Chondrocyte (in vitro differentiated cells): ENCODE measurements at places on chromosomes 7 and 10. TPM values are rescaled to one million over a fixed set of nuclear protein-coding genes. Genes with fewer than 3 reads are reported as not detected.

- no peak overlapping the region for H3K4me3 ChIP-seq
- H3K4me1 ChIP-seq = no peaks in the 10 kb centered on the region
- no peaks in the 10 kb centered on the region for H3K36me3 ChIP-seq
Observed at GRCh38 chr7:22801912-22802311, 20.7 kb downstream of the TOMM7 start.

- H3K36me3 ChIP-seq = peaks cover 2% of the 10 kb centered on the region
- DNase-seq = no peak
- H3K4me3 ChIP-seq = no peak overlapping the region
Observed at GRCh38 chr7:46424934-46425333, 503.9 kb upstream of the IGFBP3 start.

DNA sequence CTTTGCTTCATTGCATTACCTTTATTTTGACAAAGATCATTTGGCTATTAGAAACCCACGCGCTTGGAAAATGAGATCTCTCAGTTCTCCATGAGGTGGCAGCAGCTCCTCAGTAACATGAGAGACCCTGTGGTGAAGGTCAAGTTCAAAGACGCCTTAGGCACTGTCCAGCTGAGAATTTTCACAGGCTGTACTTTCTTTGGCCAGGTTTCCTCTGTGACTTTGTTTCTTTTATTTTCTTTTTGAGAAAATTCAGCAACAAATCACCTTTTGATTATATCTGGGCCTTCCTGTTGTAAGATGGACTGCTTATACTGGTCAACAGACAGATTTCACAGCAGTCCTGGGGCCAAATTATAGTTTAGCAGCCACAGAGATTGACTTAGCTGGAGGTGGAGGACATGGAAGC lies 54.5 kb downstream of the RAB18 start:
- no peak for DNase-seq
- H3K27me3 ChIP-seq = no peaks in the 10 kb centered on the region
- H3K27ac ChIP-seq = no peak overlapping the region
- peaks cover 8% of the 10 kb centered on the region for H3K4me1 ChIP-seq
- H3K36me3 ChIP-seq = no peaks in the 10 kb centered on the region

DNA sequence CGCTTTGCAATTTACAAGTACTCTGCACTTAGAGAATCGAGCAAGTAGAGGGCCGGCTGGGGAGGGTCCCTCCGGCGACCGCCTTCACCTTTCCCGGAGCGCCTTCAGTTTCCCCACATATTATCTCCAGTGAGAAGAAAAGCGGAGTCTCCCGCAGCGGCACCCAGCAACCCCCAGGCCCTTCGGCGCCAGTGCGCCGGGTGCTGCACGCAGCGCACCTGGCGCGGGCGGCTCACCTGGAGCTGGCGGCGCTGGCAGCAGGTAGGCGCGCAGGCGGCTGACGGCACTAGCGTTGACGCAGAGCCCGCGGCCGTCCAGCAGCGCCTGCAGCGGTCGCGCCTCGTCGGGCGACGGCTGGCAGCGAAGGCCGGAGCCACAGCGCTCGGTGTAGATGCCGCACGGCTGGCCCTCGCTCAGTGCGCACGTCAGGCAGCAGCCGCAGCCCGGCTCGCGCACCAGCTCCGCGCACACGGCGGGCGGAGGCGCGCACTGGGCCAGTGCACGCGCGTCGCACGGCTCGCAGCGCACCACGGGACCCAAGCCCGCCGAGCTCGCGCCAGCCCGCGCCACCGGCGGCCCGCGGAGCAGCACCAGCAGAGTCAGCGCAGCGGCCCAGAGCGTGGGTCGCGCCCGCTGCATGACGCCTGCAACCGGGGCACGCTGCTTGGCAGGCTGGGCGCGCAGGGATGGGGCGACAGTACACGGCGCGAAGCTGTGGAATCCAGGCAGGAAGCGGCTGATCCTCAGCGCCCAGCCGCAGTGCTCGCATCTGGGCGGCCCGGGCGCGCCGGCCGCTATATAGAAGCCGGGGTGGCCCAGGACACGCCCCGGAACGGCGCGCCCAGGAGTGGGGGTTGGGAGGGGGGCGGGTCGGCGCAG lies at the start of gene IGFBP3:
Gene IGFBP3 (minus strand): TSS at position 771 of the 879 bp plus-strand sequence. CDS start 132 bp downstream, at position 639.
- no peak for DNase-seq
- H3K4me3 ChIP-seq = peak within 1 kb of the TSS; percentile 89
- H3K4me1 ChIP-seq = peaks cover 87% of the 10 kb centered on the region
- H3K27ac ChIP-seq = peak within 1 kb of the TSS; percentile 97
- peaks cover 13% of the 10 kb centered on the region for H3K36me3 ChIP-seq
- H3K27me3 ChIP-seq = no peaks in the 10 kb centered on the region

GRCh38 chr7:69217516-69218350 lies 380.5 kb upstream of the AUTS2 start:
- DNase-seq = no peak
- peaks cover 40% of the 10 kb centered on the region for H3K27me3 ChIP-seq
- no peaks in the 10 kb centered on the region for H3K36me3 ChIP-seq
- H3K27ac ChIP-seq = no peak overlapping the region
- H3K4me3 ChIP-seq = no peak overlapping the region

The ABCB1 gene
- total RNA-seq = not detected in 3 replicates

The LIPJ gene
- total RNA-seq = not detected in 3 replicates

The TMEM229A gene
- not detected in 3 replicates for total RNA-seq

The NYAP1 gene
- total RNA-seq = 0.77 to 0.95 TPM (median 0.87 TPM) in 3 replicates
